Stimulated activated CD4-positive, alpha-beta T cell treated with anti-CD3 and anti-CD28 coated beads, Interleukin-4, amount 100 ng/mL, for 48 hours (primary cell): ENCODE measurements at places on chromosomes 16 and 17.

DNA sequence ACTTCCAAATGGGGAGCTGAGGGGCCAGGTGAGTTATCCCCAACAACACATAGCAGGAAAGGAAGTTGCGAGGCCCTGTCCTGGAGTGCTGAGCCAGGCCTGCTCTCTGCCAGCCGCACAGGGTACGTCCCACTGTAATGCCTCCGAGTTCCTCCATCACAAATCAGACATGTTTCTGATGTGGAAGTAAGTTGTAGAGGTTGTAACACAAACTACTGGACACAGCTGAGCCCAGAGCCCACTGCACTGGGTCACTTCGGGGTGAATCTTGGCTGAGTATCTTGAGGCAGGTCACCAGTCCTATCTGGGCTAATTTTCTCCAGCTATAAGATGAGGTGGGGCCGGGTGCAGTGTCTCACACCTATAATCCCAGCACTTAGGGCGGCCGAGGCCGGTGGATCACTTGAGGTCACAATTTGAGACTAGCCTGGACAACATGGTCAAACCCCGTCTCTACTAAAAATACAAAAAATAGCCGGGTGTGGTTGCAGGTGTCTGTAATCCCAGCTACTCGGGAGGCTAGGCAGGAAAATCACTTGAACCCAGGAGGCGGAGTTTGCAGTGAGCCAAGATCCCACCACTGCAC, 100.8 kb upstream of the CDH5 start:
- DNase-seq: no peak

- no peak for DNase-seq
Observed at GRCh38 chr16:69885722-69886121, 65.4 kb upstream of the CLEC18A start.

- no peak for DNase-seq
Observed at GRCh38 chr16:56048425-56049105, 142.7 kb upstream of the GNAO1 start.

DNA sequence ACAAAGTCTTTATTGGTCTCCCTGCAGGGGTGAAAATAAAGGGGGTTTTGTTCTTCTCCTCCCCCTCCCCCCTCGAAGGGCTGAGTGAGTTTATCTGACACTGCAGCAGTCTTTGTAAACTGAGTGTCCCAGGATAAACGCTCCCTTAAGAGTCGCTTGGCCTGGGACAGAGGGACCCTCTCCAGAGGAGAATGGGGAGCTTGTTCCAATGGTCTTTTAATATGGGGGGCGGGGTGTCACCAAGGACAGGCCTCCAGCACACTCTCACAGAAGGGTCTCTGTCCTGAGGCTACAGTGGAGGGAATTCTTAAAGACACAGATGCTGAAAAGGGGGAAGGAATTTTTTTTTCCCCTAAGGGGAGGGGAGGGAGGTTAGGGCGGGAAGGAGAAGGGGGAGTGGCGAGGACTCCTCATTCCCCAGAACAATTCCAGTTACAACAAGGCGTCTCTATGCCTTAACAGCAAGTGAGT, 455.5 kb downstream of the SOX9 start:
- DNase-seq: no peak

DNA sequence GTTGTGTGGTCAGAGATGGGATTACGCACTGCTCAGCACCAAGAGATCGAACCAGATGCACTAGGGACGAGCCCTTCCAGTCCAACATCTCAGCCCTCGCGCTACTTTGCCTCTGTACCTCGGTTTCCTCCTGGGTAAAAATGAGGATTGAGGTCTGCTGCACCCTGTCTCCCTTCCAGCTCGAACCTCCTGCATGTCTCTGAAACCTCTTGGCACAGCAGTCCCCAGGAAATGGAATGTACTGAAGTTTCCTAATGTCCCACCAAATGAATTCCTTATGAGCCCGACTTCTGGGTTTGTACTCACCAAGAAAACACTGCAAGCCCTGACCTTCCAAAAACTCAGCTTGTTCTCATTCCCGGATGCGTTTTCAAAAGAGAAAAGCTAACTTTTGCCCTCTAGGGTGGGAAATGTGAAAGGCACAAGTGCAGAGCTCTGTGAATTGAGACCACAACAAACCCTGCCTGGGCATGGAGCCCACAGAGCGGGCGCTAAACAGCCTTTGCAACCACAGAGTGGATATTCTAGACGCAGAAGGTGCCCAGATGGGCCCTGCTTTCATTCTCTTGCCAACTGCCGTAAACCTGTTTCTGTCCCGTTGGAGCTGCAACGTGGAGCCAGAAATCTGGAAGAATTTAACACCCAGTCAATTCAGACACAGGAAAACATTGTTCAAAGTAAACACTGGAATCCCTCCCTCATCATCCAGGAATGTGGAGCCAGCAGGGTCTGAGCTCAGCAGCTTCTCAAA, 10.3 kb downstream of the CDRT4 start:
- no peak for DNase-seq

- DNase-seq: no peak
Observed at GRCh38 chr16:177981-178667, 1.6 kb downstream of the HBA1 start.

- no peak for DNase-seq
Observed at GRCh38 chr16:18013863-18014262, 322.7 kb downstream of the NPIPA8 start.

GRCh38 chr17:83101805-83102480, 22.5 kb downstream of the METRNL start:
- no peak for DNase-seq

DNA sequence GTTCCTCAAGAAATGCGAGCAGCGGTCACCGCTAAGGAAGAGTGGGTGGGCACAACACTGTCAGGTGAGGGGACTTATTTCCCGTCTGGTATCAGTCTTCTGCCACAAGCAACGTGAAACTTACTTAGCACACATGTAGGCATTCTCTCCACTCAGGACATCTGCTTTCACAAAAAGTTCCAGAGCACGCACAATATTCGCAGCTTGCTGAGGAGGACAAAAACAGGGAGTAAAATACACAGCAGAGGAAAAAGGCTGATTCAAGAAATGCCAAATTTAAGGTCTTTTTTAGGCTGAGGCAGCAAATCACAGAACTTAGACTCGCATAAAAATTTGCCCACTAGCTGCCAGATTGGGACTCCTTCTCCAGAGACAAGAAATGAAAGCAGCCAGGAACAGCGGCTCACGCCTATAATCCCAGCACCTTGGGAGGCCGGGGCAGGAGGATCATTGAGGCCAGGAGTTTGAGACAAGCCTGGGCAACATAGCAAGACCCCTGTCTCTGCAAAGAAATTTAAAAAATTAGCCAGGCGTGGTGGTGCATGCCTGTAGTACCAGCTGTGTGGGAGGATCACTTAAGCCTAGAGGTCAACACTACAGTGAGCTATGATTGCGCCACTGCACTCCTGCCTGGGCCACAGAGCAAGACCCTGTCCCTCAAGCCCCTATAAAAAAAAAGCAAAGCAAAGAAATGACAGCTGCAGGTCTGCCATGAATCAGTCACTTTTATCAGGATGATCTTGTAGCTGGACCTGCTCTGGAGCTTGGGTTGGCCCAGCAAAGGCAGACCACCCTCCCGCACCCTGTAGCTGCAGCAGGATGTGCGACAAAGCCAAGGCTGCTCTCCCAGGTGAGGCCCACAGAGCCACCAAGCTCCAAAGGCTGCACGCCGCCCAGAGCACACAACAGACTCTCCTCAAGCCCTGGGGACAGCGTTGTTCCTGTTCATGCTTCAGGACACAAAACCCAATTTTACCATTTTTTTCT, 20.5 kb downstream of the USP36 start:
- no peak for DNase-seq

GRCh38 chr17:81403671-81404534, 8.6 kb downstream of the BAHCC1 start:
- DNase-seq: no peak

DNA sequence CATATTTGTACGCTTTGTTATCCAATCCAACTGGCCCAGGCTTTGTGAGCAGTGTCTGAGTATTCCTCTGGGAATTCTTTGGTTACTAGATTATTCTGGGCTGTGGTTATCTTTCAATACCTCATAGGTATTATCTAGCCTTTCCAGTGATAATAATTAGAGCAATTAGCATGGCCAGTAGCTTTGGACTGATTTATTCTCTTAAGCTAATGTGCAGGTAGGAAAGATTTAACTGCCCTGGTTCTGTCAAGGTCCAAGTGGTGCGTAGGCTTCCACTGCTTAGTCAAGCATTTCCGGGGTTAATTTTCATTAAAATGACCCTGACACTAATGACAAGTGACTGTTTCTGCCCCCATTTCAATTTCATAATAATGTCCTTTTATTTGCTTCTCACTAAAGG, 54.2 kb upstream of the PMFBP1 start:
- DNase-seq: no peak

DNA sequence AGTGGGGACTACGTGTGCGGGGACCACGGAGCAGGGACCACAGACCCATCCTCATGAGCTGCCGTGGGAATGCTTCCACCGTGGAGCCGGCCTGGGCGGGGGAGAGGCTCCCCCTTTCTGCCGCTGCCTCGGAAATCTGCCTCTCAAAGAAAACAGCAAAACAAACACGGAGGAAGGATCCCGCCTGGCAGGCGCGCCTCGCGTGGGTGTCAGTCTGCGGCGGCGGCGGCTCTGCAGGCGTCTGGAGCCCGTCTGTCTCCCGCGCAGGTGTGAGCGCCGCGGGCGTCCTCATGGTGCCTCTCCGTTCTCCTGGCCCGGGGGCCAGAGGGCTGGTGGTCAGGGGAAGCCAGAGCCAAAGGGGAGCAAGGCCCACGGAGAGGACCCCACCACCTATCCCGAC, 27.5 kb downstream of the GSE1 start:
- no peak for DNase-seq

DNA sequence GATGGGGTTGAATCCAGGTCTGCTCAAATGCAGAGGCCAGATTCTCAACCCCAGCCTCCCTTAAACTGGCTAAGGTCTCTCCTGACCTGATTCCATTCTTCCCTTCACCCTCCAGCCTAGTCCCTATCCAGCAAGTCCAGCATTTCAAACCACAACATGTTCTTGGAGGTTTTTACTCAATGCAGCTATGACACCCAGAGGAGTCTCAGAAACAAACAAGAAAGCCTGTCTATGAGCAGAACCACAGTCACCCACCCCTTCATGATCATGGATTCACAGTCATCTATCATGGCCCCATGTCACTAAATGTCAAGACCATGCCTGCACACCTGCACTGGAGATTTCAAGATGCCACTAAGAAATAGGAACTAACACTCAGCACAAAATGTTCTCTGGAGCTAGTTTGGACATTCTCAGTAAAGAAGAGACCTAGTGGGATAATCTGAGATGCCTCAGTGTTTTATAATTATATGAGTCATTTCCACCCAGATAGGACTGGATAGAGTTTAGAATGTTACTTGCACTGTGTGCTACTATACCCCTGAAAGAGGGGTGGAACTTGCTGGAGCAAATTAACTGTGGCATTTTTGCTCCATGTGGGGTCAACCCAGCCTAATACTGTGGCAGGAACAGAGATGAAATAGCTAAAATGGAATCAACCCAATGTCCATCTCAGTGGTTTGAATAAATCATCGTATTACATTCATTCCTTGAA, 9.5 kb upstream of the METTL22 start:
- DNase-seq: no peak

DNA sequence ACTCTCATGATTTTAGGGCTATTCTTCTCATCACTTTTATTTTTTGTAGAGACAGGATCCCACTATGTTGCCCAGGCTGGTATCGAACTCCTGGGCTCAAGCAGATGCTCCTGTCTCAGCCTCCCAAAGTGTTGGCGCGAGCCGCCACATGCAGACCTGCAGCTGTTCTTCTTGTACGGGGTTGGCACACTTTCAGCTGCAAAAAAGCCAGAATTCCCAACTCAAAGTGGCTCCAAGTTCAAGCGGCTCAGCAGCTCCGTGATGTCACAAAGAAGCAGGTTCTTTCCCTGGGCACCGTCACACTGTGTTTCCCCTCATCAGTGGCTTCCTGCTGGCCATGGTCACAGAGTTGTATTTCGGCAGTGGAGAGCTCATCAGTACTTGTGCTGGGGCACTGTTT, 6.7 kb upstream of the SBK1 start:
- DNase-seq: no peak

- DNase-seq: no peak
Observed at GRCh38 chr16:4803898-4804762, 1.7 kb upstream of the ROGDI start.

DNA sequence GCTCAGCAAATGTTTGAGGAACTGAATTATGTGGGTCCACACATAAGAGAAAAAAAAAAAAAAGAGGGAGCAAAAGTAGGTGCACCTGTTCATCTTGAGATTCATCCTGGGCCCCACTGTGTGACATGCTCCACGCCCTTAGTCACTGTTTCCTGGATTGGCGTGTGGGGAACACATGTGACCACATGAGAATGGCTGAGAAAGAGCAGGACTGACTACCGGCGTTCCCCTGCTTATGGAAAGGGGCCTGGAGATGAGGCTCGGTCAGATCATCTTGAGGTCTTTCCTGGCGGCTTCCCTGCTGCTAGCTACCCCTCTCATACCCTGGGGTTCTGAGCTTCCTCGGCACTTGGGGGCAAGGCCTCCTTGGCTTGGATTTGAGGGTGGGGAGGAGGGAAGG, 3.9 kb downstream of the DEXI start:
- no peak for DNase-seq

DNA sequence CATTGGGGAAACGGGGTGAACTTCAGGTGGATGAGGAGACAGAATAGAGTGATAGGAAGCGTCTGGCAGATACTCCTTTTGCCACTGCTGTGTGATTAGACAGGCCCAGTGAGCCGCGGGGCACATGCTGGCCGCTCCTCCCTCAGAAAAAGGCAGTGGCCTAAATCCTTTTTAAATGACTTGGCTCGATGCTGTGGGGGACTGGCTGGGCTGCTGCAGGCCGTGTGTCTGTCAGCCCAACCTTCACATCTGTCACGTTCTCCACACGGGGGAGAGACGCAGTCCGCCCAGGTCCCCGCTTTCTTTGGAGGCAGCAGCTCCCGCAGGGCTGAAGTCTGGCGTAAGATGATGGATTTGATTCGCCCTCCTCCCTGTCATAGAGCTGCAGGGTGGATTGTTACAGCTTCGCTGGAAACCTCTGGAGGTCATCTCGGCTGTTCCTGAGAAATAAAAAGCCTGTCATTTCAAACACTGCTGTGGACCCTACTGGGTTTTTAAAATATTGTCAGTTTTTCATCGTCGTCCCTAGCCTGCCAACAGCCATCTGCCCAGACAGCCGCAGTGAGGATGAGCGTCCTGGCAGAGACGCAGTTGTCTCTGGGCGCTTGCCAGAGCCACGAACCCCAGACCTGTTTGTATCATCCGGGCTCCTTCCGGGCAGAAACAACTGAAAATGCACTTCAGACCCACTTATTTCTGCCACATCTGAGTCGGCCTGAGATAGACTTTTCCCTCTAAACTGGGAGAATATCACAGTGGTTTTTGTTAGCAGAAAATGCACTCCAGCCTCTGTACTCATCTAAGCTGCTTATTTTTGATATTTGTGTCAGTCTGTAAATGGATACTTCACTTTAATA, 7.0 kb upstream of the TMEM235 start:
- DNase-seq: no peak

DNA sequence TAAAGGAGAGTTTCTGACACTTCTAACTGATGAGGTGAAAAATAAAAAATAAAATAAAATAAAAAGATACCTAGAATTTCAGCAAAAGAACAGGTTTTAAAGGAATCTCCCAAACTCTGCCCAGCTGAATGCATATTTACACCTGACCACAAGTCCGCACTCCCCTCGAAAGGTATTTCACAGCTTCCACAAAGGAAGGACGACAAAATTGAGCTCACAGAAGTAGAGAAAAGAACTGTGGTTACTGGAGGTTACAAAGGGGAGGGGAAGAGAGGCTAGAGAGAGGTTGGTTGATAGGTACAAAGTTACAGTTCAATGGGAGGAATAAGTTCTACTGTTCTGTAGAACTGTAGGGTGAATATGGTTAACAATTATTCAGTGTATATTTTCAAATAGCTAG, 5.0 kb downstream of the LITAF start:
- no peak for DNase-seq
